ENCODE measurements at places on chromosomes 6 and 20.

DNA sequence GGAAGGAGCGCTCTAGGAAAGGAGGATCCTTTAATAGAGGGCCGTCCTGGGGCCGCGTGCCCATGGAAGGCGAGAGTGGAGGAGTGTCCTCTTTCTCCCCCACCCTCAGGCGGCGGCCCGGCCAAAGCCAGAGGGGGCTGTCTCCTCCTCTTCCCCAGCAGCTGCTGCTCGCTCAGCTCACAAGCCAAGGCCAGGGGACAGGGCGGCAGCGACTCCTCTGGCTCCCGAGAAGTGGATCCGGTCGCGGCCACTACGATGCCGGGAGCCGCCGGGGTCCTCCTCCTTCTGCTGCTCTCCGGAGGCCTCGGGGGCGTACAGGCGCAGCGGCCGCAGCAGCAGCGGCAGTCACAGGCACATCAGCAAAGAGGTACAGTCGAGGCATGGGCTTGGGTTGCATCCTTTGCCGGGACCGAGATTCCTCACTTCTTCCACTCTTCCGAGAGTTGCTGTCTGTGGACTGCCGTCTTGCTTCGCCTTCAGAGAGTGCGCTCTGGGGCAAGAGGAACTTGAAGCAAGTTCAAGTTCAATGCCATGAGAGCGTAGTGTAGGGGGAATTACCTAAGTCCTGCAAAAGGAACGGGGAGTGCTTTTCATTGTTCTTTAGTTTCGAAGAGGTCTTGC lies at the start of gene LAMA2:
Gene LAMA2, plus strand, starts transcription at position 148 of the 621 bp plus-strand sequence. Its CDS starts 108 bp downstream, at position 256.
- no peak for DNase-seq

GRCh38 chr6:123804787-123805540 lies 1.3 kb downstream of the NKAIN2 start:
- no peak for DNase-seq

GRCh38 chr6:10425176-10425974 lies 10.5 kb upstream of the TFAP2A start:
- no peak for DNase-seq

- no peak for DNase-seq
These were observed 186.4 kb downstream of the TAF4 start for GRCh38 chr20:61879303-61879620.

DNA sequence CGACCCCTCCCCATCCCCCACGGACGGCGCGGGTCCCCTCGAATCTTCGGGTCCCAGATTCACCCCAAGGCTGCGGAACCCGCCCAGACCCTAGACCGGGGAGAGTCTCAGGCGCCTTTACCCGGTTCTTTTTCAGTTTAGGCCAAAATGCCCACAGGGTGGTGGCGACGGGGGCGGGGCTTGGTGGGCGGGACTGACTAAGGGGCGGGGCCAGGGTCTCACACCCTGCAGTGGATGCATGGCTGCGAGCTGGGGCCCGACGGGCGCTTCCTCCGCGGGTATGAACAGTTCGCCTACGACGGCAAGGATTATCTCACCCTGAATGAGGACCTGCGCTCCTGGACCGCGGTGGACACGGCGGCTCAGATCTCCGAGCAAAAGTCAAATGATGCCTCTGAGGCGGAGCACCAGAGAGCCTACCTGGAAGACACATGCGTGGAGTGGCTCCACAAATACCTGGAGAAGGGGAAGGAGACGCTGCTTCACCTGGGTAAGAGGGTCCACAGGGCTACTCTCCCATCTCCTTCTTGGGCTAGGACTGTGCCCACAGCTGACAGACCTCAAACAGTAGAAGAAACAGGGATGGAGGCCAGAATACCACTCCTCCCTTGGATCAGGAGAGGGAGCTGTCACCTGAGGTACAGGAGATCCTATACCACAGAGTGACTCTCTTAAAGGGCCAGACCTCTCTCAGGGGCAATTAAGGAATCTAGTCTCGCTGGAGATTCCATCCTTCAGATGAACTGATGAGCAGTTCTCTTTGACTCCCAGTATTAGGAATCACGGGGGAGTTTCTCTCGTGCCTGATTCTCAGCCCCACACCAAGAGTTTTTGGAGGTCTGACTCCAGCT lies 942 bp downstream of the HLA-E start:
- no peak for DNase-seq
